NB4 (cell line): ENCODE measurements at places on chromosomes 3 and 15.

DNA sequence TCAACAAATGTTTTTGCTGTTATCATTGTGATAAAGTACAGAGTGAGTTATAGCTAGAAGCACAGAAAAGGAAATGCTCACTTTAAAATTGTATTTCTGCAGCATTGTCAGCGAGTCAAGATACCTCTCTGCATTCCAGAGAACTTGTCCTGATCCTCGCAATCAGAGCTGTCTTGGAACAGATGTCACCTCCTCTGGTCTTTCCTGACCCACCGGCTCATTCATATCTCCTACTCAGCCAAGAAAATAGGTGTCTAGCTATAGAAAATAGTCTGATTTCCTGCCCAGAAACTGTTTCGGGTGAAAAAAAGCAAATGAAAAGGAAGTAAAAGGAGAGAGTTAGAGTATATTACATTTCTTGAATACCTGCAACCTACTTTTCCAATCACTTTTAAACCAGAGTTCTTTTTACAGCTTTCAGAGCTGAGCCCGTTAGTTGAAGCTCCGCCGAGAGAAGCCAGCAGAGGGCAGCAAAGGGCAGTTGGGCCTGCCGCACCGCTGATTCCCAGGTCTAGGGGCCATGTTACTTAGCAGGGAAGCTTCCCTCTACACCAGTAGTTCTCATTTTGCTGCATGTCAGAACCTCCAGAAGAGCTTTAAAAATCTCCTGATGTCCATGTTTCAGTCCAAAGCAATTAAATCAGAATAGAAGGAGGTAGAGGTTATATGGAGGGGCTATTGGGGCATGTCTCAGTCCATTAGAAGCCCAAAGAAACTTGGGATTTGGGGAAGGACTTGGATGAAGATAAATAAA is 185.7 kb upstream of the THRB start:
- DNase-seq = peak; percentile 72

- DNase-seq = no peak
Measured at GRCh38 chr3:40780291-40780924, 255.6 kb downstream of the ZNF621 start.

DNA sequence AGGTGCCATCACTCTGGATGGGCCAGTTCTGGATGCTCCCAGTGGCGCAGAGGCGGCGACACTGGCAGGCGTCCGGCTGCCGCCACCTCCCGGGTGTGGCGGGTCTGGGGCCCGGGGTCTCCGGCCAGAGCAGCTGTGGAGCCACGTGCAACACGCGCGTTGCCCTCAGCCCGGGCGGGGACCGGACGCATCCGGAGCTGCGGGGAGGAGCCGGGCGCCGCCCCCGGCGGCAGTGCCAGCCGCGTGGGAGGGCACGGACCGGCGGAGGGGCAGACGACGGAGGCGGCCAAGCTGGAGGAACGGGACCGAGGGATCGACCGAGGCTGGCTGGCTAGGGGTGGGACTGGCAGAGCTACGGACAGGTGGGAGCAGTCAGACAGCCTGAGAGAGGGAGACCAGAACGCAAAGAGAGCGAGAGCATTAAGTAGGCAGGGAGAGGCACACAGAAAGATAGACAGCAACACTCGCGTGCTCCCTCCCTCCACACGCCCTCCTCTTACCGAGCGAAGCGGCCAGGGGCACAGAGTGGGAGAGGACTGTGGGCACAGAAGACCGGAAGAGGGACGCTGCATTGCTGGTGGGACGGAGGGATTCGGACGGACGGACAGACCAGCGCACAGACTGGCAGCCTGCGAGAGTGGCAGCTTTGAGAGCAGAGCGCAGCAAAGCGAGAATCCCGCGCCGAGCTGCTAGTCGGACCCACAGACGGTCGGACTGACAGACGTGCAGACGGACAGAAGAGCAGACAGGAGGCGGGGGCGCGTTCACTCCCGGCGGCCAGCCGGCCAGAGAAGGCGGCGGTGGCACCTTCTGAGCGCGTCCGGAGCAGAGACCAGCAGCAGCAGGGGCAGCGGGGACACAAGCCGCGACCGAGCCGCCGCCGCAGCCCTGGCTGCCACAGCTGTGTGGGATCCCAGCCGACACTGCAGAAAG is at the start of gene ARPP21:
Gene ARPP21, plus strand, starts transcription at position 272 of the 933 bp plus-strand sequence. CDS start 42,227 bp downstream, outside the sequence.
- DNase-seq = peak; percentile 2

DNA sequence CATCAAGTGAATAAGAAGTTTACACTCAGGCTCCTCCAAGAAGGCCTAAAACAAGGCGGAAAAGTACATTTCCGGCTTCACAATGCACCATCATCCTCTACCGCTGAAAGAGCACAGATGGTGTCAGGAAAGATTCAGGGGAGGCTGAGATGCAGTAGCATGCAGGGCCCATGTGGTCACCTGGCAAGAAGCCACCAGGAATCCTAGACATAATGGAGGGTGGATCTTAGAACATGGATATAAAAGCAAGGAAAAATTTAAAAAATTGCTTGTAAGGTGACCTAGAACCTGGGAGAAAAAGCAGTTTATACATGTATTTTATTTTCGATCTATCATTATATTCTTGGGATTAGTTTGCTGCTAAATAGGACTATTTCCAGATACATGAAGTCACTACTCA is 21.9 kb upstream of the OTOL1 start:
- no peak for DNase-seq

DNA sequence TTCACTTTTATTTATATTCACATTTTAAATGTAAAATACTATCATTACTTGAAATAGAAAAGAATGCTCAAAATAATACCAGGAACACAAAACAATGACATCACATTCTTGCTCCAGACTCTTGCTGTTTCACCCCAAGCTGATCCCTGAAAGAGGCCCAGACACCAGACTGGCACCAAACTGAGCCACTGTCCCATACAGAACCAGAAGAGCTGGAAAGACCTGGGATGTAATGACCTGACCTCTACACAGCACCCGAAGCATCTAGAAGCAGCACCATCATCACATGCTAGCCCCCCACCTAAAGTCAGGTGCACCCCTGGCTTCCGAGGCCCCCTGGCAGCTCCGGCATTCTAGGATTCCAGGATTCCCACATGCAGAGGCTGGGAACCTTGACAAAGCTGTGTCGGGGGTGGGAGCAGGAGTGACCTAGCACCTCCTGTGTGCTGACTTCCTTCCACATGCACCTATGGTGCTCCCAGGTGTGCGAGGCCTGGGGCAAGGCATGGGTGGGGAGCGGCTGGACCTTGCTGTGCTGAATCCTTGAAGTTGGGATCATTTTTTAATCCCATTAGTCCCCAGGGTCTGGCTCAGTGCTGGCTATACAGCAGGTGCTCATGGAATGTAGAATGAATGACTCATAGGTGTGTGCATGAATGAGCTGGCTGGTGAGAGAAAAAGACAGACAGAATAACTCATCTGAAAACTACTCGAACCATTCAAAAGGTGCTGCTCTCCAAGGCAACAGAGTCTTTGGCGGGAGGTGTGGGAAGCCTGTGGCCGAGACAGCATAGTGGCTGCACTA is 144.7 kb upstream of the IQSEC1 start:
- DNase-seq = no peak

GRCh38 chr3:35184775-35185174 is 454.6 kb upstream of the ARPP21 start:
- DNase-seq = peak; percentile 7

DNA sequence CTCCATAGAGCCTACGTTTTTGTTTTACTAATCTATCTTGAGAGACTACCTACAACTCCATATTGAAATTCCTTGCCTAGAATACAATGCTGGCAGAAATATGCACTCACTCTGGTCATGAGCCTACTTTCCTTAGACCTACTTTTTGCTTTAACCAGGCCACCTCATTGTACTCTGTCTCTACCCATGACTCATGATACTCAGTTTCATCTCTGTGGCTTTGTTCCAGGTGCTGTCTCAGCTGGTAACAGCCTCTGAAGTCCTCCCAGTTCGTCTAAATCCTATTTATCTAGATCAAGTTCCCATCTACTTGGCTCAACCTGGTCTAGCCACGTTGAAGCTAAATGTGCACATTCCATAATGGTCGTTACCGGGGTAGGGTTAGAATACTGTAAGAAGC is 536.4 kb downstream of the RSL24D1 start:
- no peak for DNase-seq

DNA sequence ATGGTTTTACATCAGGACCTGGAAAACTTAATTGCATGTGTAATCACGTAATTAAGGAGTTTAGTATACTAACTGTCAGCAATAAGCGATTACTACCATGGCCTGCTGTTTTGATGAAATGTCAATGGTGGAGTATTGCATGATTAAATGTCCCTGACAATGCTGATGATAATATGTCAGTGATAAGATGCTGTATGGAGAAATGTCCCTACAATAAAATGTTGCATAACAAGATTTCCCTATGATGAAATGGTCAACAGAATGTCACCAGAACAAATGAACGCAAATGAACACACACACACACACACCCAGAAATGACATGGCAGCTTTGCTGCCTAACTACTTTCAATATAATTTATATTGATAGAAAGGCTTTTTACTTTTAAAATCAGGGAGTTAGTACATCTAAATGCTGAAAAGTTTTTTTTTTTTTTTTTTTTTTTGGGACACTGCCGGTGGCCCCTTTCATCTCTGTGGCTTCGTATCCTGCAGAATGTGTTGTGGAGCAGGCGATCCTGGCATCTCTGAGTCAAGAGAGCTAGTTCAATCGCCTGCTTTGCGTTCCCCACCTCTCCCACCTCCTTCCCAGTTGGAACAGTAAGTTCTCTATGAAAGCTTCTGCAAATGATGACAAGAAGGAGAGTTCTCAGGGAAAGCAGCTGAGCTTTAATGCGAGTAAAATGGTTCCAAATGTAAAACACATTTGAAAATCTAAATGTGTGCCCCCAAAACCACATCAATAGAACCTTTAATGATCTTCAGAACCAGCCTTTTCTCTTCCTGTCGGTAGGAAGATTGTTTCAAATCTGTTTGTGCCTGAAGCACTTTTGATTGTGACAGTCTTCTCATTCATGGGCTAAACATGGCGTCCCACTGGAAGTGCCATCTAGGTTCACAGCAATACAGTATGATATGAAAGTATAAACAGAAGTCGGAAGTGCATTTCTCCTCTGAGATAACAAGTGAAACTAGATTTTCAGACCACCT is 170.1 kb upstream of the GBE1 start:
- DNase-seq = no peak

DNA sequence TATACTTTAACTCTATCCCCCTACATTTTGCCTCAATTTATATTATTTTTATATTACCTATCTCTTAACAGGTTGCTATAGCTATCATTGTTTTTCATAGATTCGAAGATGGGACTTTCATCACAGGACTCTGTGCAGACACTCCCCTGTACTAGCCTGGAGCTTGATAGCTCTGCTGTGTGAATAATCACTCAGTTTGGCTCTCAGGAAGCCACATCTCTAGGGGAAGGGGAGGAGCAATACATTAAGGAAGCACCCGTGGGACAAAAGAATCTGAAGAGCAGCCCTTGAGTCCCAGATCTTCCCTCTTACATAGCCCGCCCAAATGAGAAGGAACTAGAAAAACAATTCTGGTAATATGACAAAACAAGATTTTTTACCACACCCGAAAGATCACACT is 114.3 kb upstream of the FXR1 start:
- DNase-seq = no peak

DNA sequence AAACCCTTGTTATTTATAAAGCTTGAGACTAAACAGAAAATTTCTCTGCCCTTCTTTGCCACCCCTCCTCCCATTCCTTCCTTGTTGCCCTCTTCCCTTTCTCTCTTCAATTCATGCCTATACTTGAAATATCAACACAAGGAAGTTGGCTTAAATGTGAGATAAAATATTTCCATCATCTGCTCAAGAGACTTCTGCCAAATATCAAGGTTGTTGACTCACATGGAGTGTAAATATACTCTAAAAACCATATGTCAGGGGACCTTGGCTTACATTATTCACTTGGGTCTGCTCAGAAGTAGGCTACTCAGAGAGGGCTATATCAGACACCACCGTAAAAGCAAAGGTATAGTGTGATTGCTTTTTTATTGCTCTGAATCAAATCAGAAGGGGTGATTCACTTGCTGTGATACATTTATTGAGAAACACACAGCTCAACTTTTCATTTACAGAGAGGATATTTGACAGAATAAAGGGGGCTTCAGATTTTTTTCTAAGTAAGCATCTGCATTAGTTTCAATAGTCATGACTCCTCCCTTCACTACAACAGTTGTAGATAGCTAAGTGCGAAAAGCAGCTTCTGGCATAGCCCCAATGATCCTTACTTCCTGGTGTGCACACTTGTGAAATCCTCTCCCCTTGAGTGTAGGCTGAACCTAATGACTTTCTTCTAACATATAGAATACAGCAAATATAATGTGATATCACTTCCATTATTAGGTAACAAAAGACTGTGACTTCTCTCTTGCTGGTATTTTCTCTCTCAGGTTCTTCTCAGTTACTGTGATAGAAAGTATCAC is 386.2 kb downstream of the EFHB start:
- DNase-seq = no peak

DNA sequence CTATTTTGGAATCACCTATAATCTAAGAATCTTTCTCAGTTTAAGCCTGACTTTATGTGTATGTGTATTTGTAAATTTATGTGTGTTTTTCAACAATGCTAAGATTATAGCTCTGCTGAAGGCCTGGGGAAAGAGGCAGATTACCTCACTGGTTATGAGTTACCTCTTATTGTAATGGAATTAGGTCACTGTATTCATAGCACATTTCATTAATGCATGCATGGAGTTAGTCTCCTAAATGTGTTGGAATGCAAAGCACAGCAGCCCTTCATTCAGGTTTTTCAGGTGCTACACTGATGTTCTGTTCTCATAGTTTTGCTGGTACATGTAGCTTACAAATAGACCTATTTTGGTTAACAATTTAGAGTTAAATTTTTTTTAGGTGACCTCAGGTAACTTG is 9.5 kb downstream of the GPR87 start:
- no peak for DNase-seq

DNA sequence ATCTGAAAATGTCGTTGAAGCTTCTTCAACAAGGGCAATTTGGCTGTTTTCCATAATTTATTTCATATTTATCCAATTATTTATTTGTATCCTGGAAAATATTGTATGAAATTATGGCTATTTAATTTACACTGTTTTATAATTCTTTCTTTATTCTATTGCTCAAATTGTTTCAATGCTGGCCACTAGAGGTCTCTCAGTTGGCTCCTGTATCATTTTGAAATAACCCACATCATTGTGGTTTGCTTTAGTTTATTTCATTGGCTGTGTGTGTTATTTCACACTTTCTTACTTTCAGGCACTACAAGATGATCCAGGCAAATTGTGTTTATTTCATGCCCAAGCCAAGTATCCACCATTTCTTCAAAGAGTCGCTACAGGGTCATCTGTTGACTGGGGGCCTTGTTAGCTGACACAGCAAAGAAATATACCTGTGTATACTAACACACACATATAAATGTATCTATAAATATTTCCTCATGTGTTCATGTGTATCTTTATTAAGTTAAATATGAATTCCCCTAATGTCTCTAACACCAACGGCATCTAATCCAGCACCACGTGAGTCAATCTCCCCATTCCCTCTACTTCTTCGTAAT is 86.2 kb downstream of the NPAP1 start:
- peak; percentile 10 for DNase-seq
